DMS53 (cell line): ENCODE measurements at places on chromosomes 1 and 21.
A peak's percentile ranks its signal among the peaks of the same experiment; 100 is the strongest.

GRCh38 chr21:36388835-36389234, 3.6 kb downstream of the CHAF1B start:
- DNase-seq, result no peak

DNA sequence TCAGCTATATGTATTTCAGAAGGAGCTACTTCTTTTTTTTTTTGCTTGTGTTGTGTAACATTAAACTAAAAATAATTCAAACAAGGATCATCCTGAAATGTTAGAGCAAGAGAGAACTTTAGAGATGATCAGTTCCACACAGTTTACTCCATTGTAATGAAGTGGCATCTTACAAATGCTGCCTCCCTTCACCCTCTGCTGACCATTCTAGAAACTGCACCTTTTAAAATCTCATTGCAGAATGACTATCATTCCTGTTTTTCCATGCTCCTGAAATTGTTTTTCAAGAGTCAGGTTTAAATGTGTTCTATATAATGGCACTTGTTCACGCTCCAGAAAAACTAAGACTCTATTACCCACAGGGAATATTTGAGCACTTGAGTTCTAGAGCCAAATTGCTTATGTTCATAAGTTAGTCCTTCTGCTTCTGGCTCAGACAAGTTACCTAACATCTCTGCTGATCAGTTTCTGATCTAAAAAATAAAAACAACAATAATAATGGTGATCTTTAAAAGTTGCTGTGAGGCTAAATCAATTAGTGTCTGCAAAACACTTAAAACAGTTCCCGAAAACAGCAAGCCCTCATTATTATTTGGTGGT, 21.5 kb upstream of the SLC44A5 start:
- peak; percentile 77 for DNase-seq

GRCh38 chr1:220979371-220979770, 100.1 kb downstream of the HLX start:
- DNase-seq, result no peak

DNA sequence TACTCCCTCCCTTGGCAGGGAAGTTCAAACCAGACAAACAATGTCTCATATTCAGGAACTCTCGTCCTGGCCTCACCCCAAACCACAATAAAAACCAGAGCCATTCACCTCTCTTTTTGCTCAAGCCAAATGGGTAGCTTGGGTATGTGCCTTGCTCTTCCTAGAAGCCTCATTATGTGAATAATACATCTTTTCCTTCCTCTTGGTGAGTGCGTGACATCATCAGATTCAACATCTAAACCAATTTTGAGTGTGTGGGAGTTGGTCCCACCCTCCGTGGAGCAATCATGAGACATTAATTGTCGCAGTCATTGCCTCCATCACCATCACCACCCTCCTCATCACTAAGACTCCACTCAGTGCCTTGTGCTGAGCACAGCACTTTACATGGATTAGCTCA, 482.9 kb downstream of the PTPRU start:
- DNase-seq, result no peak

GRCh38 chr1:10692401-10693021, 103.9 kb downstream of the CASZ1 start:
- DNase-seq, result peak; percentile 83

GRCh38 chr1:24959623-24959975, 29.5 kb upstream of the RUNX3 start:
- no peak for DNase-seq

GRCh38 chr1:5519366-5520135, 472.7 kb downstream of the NPHP4 start:
- no peak for DNase-seq

DNA sequence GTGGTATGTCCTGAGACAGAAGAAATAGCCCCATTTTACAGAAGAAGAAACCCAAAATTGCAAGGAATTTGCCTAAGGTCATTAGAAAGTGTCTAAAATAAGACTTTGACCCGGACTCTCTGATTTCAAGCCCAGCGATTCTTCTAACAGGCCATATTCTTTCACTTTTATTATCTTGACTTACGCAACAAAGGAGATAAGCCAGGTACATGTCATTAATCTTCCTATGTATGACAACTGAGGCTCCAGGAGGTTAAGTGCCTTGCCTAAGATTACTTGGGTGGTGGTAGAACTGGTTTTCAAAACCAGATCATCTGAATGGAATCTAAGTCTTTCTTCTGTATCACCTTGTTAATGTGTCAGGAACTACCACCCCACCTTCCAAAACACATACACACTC, 124.3 kb downstream of the PBX1 start:
- peak; percentile 9 for DNase-seq

DNA sequence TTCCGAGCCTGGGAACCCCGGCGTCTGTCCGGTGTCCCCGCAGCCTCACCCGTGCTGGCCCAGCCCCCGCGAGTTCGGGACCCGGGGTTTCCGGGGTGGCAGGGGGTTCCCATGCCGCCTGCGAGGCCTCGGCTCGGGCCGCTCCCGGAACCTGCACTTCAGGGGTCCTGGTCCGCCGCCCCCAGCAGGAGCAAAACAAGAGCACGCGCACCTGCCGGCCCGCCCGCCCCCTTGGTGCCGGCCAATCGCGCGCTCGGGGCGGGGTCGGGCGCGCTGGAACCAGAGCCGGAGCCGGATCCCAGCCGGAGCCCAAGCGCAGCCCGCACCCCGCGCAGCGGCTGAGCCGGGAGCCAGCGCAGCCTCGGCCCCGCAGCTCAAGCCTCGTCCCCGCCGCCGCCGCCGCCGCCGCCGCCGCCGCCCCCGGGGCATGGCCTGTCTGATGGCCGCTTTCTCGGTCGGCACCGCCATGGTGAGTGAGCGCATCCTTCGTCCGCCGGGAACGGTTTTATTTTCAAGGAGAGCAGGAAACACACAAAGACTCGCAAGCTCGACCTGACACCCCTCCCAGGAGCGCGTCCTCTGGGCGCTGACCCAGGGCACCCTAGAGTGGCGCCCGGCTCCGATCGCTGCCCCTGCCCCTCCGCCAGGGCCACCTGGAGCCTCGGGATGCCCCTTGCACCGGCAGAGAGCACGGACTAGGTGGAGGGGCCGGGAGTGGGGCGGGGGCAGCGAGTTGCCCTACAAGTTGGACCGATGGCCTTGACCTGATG, at the start of gene ABCG1:
TSS of gene ABCG1 (plus strand) at position 305 of the 770 bp plus-strand sequence. CDS start at position 428, 123 bp downstream.
- peak; percentile 74 for DNase-seq

DNA sequence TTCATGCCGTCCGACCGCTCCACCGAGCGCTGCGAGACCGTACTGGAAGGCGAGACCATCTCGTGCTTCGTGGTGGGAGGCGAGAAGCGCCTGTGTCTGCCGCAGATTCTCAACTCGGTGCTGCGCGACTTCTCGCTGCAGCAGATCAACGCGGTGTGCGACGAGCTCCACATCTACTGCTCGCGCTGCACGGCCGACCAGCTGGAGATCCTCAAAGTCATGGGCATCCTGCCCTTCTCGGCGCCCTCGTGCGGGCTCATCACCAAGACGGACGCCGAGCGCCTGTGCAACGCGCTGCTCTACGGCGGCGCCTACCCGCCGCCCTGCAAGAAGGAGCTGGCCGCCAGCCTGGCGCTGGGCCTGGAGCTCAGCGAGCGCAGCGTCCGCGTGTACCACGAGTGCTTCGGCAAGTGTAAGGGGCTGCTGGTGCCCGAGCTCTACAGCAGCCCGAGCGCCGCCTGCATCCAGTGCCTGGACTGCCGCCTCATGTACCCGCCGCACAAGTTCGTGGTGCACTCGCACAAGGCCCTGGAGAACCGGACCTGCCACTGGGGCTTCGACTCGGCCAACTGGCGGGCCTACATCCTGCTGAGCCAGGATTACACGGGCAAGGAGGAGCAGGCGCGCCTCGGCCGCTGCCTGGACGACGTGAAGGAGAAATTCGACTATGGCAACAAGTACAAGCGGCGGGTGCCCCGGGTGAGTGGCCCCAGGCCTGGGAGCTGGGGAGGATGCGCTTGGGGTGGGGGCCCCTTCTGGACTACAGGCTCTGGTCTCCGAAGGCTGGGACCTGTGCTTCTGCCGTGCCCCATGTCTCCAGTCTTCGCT, 1.1 kb downstream of the SKI start:
- peak; percentile 85 for DNase-seq

DNA sequence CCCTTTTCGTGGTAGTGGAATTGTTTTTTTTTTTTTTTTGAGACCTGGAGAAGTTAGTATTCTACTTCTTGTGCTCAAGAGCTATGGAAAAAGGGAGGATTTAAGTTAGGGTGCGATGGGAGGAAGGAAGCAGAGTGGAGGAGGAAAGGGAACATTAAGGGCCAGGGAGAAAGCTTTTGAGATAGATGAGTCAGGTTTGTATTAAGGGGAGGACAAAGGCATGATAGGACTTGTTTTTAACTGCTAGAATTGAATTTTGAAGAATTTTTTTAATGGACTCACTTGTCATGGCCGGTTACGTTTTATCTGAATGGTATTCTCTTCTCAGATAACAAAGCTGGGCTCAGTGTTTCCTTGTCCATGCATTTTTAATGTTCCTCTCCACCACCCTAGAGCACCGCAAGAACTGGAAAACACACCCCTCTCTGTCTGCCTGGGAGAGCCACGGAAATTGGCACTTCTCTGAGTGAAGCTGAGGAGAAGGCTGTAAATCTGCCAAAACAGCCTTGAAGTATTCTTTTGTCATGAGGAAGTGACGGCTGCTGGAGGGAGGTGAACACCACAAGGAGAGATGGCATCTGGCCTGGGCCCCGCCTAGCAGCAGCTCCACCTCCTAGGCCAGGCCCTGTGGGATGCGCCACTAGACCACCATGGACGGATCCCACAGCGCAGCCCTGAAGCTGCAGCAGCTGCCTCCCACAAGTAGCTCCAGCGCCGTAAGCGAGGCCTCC, 3.5 kb downstream of the NIPAL3 start:
- no peak for DNase-seq

DNA sequence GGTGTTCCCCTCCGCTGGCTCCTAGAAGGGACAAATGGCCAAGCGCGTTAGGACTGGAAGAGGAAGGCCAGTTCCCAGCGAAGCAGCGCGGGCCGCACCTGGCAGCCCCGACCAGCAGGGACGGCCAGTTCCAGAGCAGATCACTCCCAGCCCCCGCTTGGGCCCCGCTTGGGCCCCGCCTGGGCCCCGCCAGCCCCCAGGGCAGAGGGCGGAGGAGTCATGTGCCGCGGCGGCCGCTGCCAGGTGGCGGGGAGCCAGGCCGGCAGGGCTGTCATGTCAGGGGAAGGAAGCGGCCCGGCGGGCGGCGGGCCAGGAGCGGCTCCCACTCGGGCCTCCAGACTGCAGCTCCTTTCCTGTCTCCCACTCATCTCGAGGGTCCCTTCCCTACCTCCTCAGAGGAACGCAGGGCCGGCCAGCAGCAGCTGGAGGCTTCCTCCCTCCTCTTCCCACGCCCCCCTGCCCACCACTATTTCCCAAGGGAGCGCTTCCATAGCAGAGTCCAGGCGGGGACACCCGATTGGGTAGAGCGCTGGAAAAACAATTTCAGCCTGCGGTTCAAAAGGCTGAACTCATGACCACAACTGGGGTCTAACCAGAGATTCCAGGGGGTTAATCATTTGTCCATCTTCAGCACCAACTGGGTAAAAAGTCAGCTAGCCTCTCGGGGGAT, 16.5 kb downstream of the ZNF697 start:
- DNase-seq, result no peak

DNA sequence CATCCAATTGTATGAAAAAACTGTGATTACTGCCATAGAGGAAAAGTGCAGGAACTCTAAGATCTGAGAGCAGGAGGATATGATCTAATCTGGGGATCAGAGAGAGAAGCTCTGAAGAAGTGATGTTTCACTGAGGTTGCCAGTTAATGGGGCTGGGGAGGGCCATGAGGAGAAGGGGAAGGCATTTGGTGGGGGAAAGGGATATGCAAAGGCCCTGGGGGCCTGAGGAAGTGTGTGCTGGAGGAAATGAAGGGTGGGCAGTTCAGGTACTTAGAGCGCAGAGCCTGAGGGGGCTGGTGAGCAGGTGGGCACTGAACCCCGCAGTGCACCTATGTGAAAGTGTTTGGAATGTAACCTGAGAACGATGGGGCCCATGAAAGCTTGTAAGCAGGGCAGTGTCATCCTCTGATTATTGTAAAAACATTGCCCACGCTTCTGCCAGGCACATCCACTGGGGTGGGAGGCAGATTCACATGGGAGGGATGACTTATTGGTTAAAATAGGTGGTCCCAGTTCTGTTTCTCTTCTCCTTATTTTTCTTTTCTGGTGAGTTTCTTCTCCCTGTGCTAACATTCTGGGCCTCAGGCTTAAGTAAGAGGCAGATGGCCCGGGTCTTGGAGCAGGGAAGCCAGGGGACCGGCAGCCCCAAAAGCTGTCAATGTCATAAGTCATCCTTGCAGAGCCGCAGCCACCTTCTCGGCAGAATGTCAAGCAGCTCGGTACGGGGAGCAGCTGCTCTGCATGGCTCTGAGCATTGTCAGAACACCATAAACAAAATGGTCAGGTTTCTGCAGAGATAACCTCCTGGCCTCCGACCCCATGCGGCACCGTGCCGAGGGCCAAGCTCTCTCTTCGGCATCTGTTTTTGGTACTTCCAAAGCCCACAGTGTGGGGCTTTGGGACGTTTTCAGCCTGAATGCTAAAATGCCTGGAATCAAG, 492.0 kb upstream of the VAMP3 start:
- DNase-seq, result peak; percentile 60

GRCh38 chr1:88612292-88612691, 71.8 kb upstream of the PKN2 start:
- peak; percentile 97 for DNase-seq

GRCh38 chr1:22930240-22930912, 42.3 kb downstream of the LACTBL1 start:
- DNase-seq, result peak; percentile 67

DNA sequence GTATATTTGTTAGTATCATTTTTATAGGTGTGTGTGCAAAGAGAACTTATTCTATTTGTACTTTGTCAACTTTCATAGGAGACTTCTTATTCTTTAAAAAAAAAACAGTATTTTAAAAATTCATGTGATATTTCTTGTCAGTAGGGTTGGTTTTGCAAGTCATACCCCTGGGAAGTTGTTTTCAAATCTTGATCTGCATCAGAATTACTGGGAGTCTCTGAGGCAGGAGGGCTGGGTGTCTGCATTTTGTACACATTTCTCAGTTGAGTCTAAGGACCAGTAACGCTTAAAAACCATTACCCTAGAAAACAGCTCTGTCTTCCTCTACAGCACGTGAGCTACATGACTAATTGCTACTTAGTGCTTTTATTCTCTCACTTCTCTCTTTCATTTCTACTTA, 76.0 kb upstream of the CTTNBP2NL start:
- DNase-seq, result no peak

DNA sequence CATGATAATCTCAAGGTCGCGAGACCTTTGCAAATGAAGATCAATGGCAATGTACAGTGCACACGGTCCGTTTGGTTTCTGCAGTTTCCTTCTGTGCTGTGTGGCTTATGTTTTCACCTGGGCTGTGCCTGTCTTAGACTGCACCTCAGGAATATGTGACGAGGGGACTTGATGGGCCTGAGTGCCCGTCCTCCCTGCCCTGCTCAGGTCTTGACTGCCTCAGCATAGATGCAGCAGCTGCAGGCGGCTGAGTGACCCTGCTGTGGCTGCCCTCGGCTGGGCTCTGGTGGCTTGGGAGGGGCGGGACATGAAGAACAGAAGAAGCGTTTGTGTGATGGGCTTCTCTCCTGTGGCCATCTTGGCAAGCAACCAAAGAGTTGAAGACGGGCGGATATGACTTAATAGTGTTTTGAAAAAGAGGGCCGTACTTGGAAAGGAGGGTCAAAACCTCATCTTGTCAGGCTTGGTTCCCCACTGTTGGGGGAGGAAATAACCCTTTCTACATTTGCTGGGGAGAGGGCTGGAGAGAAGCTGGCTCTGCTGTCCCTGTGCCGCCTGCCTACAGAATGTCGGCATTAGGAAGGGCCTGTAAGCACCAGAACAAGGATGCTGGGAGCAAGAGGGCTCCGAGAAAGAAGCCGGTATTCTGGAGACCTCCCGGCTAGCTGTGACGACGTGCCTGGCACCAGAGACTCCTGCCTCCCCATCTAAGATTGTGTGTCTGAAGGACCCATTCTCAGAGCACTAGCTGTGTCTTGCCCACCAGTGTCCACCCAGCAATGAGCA, 7.1 kb downstream of the MYBPHL start:
- DNase-seq, result no peak
